ENCODE measurements at places on chromosomes 6 and 20.

DNA sequence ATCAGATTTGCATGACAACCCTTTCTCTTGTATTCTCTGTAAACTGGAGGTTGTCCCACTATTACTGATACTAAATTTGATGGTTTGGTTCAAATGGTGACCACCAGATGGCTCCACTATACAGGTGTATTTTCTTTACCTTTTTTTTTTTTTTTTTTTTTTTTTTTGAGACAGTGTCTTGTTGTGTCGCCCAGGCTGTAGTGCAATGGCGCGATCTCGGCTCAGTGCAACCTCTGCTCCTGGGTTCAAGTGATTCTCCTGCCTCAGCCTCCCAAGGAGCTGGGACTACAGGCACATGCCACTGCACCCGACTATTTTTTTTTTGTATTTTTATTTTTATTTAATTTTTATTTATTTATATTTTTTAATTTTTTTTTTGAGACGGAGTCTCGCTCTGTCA lies 6.6 kb upstream of the WTAP start:
- DNase-seq = peak; percentile 62

GRCh38 chr6:15265787-15266186 lies 19.9 kb downstream of the JARID2 start:
- DNase-seq = no peak

- DNase-seq = peak; percentile 29
Measured at GRCh38 chr20:58923117-58923712, 57.8 kb upstream of the NELFCD start.

DNA sequence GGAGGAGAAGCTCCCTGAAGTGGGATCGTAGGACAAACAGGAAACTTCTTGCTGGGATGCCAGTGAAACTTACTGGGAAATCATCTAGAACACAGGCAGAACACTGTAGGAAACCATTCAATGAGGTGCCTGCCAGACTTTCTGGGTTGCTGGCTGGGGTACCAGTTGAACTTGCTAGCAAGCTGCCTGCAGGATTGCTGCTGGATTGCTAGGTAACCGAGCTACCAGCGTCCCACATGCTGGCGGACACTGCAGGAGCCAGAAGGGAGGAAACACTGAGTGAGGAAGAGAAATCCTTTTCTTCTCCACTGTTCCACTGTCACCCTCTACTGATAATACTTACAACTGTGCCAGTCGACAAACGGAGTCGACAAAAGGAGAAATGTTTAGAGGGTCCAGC lies 91.3 kb upstream of the SLC35B3 start:
- no peak for DNase-seq

- DNase-seq = peak; percentile 90
Measured at GRCh38 chr6:23174781-23175361, 605.5 kb downstream of the HDGFL1 start.

DNA sequence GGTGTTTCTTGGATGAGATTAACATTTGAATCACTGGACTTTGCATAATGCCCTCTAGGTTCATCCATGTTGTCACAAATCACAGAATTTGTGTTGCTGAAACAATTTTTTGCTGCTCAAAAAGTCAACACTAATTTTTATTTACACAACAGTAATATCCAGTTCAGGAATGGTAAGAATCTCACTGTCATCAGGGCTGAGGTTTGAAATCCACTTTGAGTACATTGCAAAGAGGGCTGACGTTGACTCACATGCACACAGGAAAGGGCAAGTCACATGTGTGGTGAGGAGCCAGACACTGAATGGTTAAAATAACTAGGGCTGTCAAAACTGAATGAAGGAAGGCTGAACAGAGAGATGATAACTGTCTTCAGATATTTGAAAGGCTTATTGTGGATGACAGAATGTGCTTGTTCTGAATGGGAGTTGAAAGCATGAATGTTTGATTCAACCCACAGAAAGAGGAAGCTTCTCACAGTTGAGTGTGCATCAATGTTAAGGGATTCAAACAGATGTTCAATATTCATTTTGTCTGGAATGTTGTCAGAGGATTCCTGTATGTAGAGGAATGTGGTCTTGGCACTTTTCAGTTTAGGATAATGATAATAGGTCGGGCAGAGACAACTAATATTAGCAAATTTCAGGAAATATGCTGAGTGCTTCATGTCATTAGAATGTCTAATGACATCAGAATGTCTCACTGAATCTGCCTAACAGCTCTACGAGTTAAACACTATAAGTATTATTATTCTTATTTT lies 3.6 kb upstream of the ADGRG6 start:
- DNase-seq = peak; percentile 83

Data from epithelial cell of esophagus (primary cell).